ENCODE measurements at places on chromosomes 7 and 10. TPM values are rescaled to one million over a fixed set of nuclear protein-coding genes. Genes with fewer than 3 reads are reported as not detected.

COL17A1 gene
- 0.23 TPM for total RNA-seq

CALML5 gene
- total RNA-seq = not detected

OR2A12 gene
- not detected for total RNA-seq

EPDR1 gene
- total RNA-seq = 76.3 TPM

WNT16 gene
- 1.6 TPM for total RNA-seq

MEPCE gene
- total RNA-seq = 22.9 TPM

PVRIG gene
- not detected for total RNA-seq

SPDYE9 gene
- total RNA-seq = not detected

GPR15LG gene
- not detected for total RNA-seq

LFNG gene
- 2.1 TPM for total RNA-seq

H2BK1 gene
- total RNA-seq = not detected

WIPF3 gene
- not detected for total RNA-seq

NPY4R2 gene
- total RNA-seq = 0.12 TPM

EPHA1 gene
- total RNA-seq = not detected

MMD2 gene
- not detected for total RNA-seq

SLC39A12 gene
- not detected for total RNA-seq

OR6B1 gene
- total RNA-seq = not detected

CFAP70 gene
- total RNA-seq = 0.94 TPM

CTNNA3 gene
- total RNA-seq = not detected

MRPL32 gene
- total RNA-seq = 26.8 TPM

CYP2C19 gene
- not detected for total RNA-seq
